ENCODE measurements at places on chromosomes 3 and 15. TPM values are rescaled to one million over a fixed set of nuclear protein-coding genes. Genes with fewer than 3 reads are reported as not detected.

GRCh38 chr15:84648539-84648938, 5.5 kb downstream of the WDR73 start:
- H3K27me3 ChIP-seq, result no peaks in the 10 kb centered on the region
- peaks cover 35% of the 10 kb centered on the region for H3K36me3 ChIP-seq
- peaks cover 23% of the 10 kb centered on the region for H3K4me1 ChIP-seq
- H3K27ac ChIP-seq, result peak overlapping the region; percentile 39

DNA sequence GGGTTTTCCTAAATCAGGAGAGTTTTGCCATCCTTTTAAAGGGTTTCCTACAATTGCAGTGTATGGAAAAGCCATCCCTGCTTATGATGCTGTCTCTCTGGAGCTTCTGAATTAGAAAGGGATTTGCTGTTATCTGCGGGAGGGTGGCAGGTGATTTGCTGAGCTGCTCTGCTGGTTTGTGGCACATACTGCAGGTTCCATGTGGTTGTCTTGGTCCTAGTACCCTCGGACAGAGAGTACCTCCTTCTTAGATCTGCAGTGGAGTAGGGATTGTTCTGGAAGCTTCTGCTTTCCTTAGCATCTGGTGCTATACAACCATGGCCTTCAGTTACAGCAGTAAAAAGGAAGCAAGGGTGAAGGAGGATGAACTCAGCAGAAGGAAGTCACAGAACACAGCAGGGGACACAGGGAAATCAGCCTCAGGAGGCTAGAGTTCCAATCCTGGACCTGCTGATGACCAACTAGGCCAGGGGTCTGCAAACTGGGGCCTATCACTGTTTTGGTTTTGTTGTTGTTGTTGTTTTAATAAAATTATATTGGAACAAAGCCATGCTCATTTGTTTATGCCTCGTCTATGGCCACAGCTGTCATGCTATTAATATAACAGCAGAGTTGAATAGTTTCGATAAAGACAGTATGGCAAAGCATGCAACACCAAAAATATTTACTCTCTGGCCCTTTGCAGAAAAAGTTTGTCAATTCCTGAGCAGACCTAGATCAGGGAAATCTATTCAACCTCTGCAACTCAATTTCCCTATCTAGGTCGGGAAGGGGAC, 39.5 kb downstream of the STARD5 start:
- H3K4me1 ChIP-seq, result peaks cover 54% of the 10 kb centered on the region
- peaks cover 3% of the 10 kb centered on the region for H3K36me3 ChIP-seq
- no peak for DNase-seq
- H3K4me3 ChIP-seq, result no peak overlapping the region

DNA sequence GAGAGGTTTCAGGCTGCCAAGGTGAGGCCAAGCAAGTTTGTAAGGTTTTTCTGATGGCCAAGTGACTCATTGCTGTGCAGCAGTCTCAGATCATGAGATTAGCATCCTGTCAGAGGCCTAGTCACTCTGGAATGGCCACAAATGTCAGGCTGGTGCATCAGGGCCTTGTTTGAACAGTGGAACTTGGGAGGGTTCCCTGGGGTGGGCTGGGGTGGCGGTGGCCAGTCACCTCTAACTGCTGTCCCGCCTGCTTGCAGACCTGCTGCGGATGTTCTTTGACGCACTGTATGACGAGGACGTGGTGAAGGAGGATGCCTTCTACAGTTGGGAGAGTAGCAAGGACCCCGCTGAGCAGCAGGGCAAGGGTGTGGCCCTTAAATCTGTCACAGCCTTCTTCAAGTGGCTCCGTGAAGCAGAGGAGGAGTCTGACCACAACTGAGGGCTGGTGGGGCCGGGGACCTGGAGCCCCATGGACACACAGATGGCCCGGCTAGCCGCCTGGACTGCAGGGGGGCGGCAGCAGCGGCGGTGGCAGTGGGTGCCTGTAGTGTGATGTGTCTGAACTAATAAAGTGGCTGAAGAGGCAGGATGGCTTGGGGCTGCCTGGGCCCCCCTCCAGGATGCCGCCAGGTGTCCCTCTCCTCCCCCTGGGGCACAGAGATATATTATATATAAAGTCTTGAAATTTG, 2.8 kb upstream of the FAM131A start:
- DNase-seq, result peak; percentile 68
- peak overlapping the region; percentile 76 for H3K27ac ChIP-seq
- H3K4me3 ChIP-seq, result no peak overlapping the region
- no peaks in the 10 kb centered on the region for H3K27me3 ChIP-seq

Gene SPG11
- total RNA-seq, result 86.8 TPM

Gene STRIT1
- total RNA-seq, result not detected

DNA sequence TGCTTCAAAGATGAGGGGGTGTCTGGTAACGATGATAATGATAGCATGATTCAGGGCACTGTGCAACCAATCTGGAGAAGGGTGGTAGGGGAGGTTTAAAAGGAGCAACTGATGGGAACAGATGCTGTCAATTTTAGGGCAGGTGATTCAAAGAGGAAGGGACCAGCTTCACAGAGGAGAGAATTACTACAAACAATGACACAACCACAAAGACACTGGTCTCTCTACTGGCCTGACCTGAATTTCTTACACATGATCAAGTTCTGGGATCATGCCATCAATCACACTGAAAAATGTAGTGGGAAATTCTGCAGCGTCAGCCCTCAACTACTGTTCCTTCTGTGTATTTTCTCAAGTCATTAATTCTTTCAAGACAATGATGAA, 2.6 kb upstream of the CDV3 start:
- H3K4me1 ChIP-seq, result peaks cover 32% of the 10 kb centered on the region
- peak overlapping the region; percentile 64 for H3K27ac ChIP-seq
- H3K36me3 ChIP-seq, result peaks cover 14% of the 10 kb centered on the region
- no peaks in the 10 kb centered on the region for H3K27me3 ChIP-seq
- H3K4me3 ChIP-seq, result no peak overlapping the region

DNA sequence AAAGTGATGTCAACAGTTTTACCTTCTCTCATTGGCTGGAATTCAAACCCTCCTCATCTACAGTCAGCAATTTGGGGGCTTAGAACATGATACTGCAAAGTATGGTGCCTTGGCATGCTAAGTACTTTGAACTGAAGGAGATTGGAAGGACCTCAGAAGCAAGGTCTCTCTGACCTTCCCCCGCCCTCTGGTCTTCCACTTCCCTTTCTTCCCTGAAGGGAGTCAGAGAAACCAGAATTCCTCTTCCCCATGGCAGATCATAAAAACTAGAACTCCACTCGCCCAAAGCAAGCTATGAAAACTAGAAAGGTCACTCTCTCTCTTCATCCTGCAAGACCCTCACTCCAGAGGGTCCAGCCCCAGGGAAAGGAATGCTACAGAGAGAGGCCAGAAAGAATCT, 64.2 kb downstream of the CD200R1L start:
- H3K36me3 ChIP-seq, result no peaks in the 10 kb centered on the region
- H3K4me3 ChIP-seq, result no peak overlapping the region

GRCh38 chr3:46914849-46915248, 37.3 kb downstream of the PTH1R start:
- H3K4me1 ChIP-seq, result peaks cover 25% of the 10 kb centered on the region
- H3K27ac ChIP-seq, result no peak overlapping the region
- no peaks in the 10 kb centered on the region for H3K27me3 ChIP-seq
- H3K4me3 ChIP-seq, result no peak overlapping the region
- no peak for DNase-seq

- no peak overlapping the region for H3K4me3 ChIP-seq
- DNase-seq, result no peak
- no peaks in the 10 kb centered on the region for H3K4me1 ChIP-seq
- H3K27ac ChIP-seq, result no peak overlapping the region
- no peaks in the 10 kb centered on the region for H3K27me3 ChIP-seq
- no peaks in the 10 kb centered on the region for H3K36me3 ChIP-seq
Observed at GRCh38 chr15:49844390-49844789, 223.5 kb downstream of the DTWD1 start.

DNA sequence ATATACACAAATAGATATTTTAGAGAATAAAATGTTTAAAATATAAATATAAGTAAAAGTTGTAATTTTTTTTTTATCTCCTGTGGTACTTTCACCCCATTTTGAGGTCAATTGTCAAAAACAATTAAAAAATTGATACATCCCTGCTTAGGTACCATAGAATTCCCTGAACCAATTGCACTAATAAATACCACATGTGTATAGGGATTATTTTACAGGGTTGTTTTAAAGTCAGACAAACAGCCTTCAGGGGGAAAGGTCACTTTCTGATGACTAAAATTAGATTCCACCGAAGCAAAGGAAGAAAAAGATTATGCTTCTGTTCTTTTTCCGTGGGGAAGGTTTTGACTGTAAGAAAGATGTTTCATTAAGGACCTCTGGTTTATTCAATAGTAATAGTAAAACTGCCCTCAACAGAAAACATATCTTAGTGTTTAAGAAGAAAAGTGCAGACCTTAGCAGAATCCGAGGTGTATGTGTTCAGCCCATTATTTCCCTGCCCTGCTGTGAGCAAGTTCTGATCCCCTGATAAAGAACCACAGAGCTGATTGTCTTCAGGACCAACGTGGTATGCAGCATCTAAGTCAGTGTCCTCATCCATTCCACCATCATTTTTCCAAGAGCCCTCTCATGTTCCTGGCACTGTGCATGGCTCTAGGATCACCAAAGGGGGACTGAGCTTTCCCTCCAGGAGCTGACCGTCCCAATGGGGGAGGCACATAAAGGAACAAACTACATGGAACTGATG, 132.9 kb upstream of the IL12A start:
- no peak overlapping the region for H3K4me3 ChIP-seq
- H3K36me3 ChIP-seq, result no peaks in the 10 kb centered on the region
- H3K27me3 ChIP-seq, result peaks cover 22% of the 10 kb centered on the region
- no peaks in the 10 kb centered on the region for H3K4me1 ChIP-seq

- no peak overlapping the region for H3K27ac ChIP-seq
- no peak overlapping the region for H3K4me3 ChIP-seq
- peaks cover 4% of the 10 kb centered on the region for H3K36me3 ChIP-seq
- no peaks in the 10 kb centered on the region for H3K27me3 ChIP-seq
- peaks cover 7% of the 10 kb centered on the region for H3K4me1 ChIP-seq
Observed at GRCh38 chr15:51775967-51776816, 24.8 kb downstream of the TMOD2 start.

GRCh38 chr15:77981281-77982126, 96.0 kb downstream of the TBC1D2B start:
- no peaks in the 10 kb centered on the region for H3K27me3 ChIP-seq
- H3K4me3 ChIP-seq, result no peak overlapping the region
- H3K27ac ChIP-seq, result no peak overlapping the region
- no peaks in the 10 kb centered on the region for H3K36me3 ChIP-seq

GRCh38 chr15:65655457-65655856, 33.7 kb downstream of the SLC24A1 start:
- H3K4me1 ChIP-seq, result peaks cover 3% of the 10 kb centered on the region
- no peak for DNase-seq
- H3K27me3 ChIP-seq, result no peaks in the 10 kb centered on the region
- no peak overlapping the region for H3K27ac ChIP-seq
- no peak overlapping the region for H3K4me3 ChIP-seq

- DNase-seq, result no peak
- H3K4me1 ChIP-seq, result no peaks in the 10 kb centered on the region
- no peak overlapping the region for H3K27ac ChIP-seq
- no peaks in the 10 kb centered on the region for H3K27me3 ChIP-seq
- no peak overlapping the region for H3K4me3 ChIP-seq
Observed at GRCh38 chr3:121951291-121951919, 57.2 kb downstream of the SLC15A2 start.

Gene SPINT1
- total RNA-seq, result 13.1 TPM

DNA sequence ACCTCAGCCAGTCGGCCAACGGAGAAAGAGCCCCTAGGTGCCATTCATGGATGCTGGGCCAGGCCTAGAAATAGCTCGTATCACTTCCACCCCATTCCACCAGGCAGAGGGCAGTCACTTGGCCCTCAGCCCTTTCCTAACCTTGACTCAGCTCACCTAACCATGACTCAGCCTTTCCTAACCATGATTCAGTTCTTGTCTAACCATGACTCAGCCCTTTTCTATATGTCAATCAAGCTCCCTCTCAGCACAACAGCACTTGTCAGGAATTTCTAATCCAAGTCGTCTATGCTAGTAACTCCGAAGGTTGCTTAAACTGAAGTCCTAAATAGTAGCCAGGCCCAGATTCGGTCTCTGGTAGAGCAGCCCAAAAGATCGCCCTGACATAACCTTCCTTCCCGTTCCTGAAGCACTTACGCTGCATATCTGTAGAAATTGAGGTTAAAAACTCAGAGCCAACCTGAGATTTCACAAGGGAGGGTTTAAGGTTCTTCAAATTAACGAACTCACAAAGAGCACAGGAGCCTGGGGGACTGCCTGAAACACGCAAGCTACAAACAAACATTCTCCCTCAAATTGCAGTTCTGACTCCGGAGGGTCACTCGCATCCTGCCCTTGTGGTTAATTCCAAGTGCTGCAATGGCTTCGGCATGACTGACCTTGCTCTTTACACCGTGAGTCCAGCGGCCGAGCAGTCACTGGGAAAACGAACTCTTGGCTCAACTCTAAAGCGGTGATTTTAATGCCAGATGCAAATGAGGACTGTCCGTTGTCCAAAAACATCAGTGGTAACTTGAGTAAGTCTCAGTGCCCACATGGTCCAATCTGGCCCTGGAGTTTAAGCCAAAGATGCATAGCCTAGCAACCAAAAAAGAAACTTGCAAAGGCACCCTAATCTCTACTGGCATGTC, 99.9 kb downstream of the ADAMTS17 start:
- H3K27ac ChIP-seq, result no peak overlapping the region
- peaks cover 3% of the 10 kb centered on the region for H3K36me3 ChIP-seq
- no peaks in the 10 kb centered on the region for H3K27me3 ChIP-seq
- H3K4me1 ChIP-seq, result no peaks in the 10 kb centered on the region
- H3K4me3 ChIP-seq, result no peak overlapping the region

GRCh38 chr15:42155546-42156242, 742 bp downstream of the PLA2G4F start:
- no peak overlapping the region for H3K4me3 ChIP-seq
- no peak overlapping the region for H3K27ac ChIP-seq
- no peaks in the 10 kb centered on the region for H3K4me1 ChIP-seq
- no peak for DNase-seq
- H3K27me3 ChIP-seq, result no peaks in the 10 kb centered on the region

DNA sequence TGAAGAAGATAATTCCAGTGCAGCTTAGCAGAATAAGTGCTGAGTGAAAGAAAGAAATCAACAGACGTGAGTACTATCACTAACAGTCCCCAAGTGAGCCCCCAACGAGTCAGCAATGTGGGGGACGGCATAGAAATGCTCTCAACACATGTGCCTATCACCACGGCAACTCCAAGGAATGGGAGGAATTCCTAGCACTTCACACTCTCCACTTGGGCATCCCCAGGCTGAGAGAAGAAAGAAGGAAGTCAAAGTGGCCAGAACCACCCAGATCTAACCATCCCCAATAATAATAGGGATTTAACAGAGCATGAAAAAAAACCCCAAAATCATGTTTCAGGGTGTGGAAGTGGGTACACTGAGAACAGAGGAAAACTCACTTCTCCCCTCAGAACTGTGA, 29.3 kb upstream of the CPNE4 start:
- no peak for DNase-seq
- peaks cover 4% of the 10 kb centered on the region for H3K27me3 ChIP-seq
- no peak overlapping the region for H3K27ac ChIP-seq
